Neural crest cell (in vitro differentiated cells): ENCODE measurements at places on chromosomes 6 and 20. TPM values are rescaled to one million over a fixed set of nuclear protein-coding genes. Genes with fewer than 3 reads are reported as not detected.
A peak's percentile ranks its signal among the peaks of the same experiment; 100 is the strongest.

DNA sequence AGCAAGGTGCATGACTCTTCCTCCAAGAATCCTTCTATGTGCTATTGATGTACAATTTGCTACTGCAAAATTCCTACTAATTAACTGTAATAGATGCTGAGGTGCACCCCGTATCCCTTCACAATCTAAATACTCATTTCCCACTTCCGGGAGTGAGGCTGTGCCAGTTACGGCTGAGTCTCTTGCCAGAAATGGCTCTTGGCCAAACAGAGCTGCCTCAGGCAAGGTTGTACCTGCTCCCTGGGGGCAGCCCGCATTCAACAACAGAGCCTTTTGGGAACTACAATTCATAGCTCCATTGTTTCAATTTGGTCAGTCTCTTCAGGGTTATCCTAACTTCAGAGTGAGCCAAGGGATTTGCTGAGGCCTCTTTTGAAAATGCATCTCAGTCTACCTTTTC lies 789.8 kb upstream of the MAP3K7 start:
- no peak for DNase-seq

DNA sequence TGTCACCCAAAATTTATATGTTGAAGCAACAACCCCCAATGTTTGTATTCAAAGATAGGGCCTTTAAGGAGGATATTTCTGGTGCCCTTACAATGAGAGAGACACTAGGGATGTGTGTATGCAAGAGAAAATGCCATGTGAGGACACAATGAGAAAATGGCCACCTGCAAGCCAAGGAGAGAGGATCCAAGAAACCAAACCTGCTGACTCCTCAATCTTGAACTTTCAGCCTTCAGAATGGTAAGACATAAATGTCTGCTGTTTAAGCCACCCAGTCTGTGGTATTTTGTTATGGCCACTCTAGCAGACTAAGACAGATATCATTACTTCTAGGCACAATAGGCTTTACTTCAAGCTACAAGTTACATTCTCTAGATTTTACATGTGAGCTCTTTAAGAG lies 1145.1 kb upstream of the MAP3K7 start:
- no peak for DNase-seq

GRCh38 chr6:95413789-95414188 lies 163.5 kb upstream of the MANEA start:
- DNase-seq = no peak

DNA sequence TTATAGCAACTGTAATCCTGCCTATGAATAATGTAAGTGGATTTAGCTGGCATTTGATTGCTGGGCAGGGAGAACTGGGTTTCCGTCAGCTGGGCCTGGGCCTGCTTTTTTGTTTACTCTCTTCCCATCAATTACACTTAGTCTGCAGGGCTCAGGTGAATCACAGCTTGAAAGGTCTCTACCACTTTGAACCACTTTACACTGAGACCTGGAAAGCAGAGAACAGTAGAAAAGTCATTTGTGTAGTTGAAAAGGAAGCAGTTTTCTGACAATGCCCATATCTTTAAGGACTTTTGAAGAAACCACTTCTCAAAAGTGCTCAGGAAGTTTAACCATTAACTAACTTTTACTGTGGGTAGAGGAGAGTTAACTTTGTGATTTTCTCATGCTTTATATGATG lies 315.4 kb upstream of the SASH1 start:
- DNase-seq = no peak

DNA sequence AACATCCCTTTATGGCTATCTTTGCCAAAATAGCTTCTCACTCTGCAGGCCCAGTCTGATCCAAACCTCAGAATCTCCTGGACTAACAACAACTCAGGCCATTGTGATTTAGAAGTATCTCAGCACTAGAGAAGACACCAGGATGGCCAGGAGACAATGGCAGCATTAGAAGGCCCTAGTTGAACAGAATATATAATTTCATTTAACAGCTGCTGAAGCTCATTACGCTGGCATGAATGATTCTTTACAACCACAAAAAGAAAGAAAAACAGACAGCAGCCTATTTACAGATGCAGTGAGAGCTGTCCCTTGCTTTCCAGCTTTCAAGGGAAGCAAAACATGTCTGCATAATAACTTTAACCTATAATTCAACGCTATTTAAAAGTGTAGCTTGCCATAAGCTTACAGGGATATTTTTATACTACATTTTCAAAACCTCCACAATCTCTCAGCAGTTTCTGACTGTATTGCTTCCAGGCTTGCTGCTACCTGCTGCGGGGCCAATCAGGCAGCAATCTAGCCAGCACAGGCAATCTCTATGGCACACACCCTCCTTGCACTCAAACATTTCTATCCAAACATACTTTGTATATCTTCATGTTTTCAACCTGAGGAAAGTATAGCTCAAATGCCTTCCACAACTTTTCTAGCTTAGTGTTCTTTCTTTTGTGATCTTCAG lies 107.3 kb downstream of the OGFRL1 start:
- DNase-seq = no peak

DNA sequence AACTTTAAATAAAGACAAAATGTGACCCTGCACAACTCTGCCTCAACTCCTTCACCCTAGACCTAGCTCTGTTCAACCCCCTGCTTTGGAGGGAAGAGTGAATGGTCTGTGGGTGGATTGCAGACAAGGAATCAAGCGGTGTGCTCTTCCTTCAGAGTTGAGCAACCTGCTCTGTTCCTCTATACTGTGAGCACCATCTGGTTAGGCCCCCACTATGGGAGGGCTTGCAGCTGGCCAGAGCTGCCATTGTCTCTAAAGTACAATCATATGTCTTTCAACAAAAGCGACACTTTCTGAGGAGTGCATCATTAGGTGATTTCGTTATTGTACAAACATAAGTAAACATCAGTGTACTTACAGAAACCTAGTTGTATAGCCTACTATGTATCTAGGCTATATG lies 406.1 kb upstream of the MARCKS start:
- DNase-seq = no peak

GRCh38 chr6:153947808-153948447 lies 91.1 kb upstream of the OPRM1 start:
- DNase-seq = peak; percentile 46

DNA sequence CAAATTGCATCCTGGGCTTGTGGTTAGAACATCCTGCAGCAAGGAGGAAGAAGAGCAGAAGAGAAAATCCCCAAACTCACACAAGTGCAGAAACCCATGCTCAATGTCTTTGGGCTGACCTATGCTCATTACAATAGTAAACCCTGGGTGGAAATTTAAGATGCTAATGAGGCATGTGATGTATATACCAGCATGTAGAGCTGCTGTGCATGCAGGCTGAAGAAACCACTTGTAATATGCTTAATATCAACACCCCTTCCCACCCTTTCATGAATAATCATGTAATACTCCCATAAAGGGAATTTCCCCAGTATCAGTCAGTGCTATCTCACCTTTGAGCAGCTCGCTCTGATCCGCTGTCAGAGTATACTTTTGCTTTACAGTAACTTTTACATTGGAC lies 90.0 kb upstream of the GRIK2 start:
- no peak for DNase-seq

GRCh38 chr6:148925701-148926100 lies 178.9 kb downstream of the UST start:
- no peak for DNase-seq

The SLPI gene
- total RNA-seq = not detected in 2 replicates

The TFAP2C gene
- 4.0 and 4.9 TPM in 2 replicates for total RNA-seq

The BPI gene
- total RNA-seq = not detected in 2 replicates
